SW 1271 (cell line): ENCODE measurements at places on chromosomes 3 and 15.

GRCh38 chr3:25420147-25420546 is 7.9 kb upstream of the RARB start:
- no peak for DNase-seq

- no peak for DNase-seq
Observed at GRCh38 chr15:67854358-67854757, 14.5 kb upstream of the RNU6-1 start.

DNA sequence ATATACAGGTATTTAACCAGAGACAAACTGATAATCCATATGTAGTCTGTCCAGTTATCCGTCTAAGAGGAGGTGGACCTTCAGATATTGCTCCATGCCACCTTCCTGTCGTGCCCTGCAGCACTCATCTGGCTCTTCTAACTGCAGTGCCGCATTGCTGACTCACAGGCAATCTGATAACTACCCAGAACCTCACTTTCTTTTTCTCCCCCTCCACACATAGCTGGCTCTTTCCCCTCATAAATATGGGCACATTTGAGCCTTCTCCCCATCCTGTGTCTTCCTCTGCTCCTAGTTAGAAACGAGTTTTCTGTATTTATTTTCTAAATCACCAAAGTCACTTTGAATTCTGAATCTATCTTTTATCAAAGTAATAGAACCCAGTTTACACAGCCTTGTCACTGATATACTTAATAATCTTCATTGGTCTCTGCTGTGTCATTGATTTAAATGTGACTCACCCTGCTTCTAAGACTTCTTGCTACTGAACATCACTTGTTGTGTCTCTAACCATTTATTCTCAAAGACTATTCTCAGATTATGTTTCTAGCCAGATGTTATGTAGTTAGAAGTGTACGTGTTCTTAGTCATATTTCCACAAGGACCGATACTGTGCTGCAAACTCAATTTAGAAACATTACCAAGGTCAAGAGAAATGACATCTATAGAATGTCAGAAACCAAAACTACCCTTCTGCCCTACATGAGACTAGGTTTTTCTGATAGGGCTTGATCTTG is 17.4 kb upstream of the KCNMB2 start:
- DNase-seq, result no peak

DNA sequence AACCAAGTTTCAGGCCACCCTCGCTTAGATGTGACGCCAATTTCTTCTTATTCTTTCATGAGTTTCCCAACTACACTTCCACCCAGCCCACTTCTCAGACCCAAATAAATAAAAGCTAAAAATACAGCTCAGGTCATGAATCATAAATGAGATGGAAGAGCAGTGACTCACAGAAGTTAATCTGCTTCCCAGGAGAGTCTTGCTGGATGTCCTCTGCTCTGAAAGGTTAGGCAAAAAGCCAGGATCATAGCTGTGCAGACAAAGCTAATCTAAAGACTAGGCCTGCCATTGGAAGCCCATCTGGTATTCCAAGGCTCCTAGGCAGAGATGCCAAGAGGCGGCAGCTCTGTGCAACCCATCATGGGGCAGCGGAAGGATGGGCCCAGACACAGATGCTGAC is 24.1 kb downstream of the SHC4 start:
- no peak for DNase-seq

DNA sequence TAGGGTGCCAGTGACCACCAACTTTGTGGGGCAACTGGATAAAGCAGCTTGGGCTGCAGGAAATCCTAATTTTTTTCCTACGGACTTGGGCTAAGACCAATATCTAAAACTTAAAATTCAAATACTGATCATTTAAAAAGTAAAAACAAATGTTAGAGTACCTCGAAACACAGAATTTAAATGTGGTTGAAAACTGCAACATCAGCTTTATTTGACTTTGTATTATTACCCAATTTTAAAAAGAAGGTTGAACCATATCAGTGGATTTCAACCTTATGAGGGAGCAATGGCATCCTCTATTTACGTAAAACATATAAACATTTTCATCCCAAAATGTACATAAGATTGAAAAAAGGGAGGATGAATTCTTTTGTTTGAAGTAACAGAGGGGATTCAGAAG is 26.2 kb downstream of the CFAP20DC start:
- no peak for DNase-seq
